ENCODE measurements at places on chromosomes 7 and 10.

DNA sequence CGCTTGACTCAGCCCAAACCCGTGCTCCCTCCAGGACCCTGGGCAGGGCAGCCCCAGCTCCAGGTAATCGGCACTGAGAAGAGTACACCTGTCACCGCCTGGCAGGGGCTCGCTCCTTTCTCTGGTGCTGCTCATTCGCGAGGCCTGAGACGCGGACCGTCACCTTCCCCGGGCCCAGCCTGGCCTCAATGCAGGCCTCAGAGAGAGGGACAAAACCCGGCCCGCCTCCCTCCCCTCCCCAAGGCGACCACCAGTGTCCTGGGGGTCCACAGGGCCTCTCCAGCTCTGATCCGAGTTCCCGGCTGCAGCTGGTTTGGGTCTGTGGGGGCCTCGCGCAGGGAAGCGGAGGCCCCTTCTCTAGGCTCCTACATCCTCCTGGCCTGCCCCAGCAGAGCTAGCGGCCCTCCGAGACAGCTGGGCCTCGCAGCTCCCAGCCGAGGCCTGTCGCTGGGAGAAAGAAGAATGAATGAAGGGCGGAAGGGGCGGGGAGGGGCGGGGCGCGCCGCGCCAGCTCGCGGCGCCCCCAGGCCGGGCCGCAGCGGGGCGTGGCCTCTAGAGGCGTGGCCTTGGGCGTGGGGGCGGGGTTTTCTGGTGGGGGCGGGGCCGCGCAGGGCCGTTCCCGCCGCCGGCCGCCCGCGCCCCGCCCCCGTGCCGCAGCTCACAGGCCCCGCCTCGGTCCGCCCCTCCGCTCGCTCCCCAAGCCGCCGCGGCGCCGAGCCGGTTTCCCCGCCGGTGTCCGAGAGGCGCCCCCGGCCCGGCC, at the start of gene LIMK1:
TSS of gene LIMK1 (plus strand) at position 688 of the 760 bp plus-strand sequence. CDS start 187 bp downstream, outside the sequence.
- peak; percentile 62 for DNase-seq

GRCh38 chr10:132133005-132133404, 53.7 kb upstream of the DPYSL4 start:
- no peak for DNase-seq

DNA sequence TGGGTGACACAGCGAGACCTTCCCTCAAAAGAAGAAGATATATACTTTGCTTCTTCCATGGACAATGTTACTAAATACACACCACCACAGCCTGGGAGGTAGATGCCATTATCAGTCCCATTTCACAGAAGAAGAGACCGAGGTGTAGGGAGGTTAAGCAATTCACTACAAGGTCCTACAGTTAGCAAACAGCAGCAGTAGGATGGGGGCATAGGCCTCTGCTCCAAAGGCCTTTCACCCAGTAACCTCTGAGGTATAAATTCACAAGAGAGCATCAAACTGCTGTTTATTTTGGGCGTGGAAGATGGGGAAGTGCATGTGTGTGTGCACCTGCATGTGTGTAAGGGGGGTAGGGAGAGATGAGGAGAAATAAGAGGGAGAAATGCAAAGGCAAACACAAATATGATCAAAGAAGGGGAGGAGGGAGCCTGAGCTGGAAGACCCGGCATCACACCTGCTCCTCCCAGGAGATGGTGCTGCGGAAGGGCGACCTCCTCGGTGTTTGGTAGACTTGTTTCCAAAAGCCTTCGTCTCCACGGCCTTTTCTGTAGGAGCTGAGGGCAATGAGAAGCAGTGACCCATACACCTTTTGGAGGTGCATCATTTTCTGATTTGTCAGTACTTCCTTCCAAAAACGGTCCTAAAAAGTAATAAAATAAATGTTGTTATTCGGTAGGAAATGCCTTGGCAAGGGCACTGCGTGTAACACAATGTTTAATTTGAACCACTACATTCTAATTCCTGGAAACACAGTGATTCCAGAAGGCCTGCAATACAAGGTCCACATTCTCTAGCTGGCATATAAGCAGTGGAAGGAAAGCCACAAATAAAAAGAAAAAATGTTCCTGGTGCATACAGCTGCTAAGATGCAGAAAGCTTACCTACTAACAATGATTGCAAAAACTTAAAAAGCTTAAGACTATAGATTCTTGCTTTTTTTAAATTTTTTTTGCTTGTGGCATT, 25.9 kb upstream of the ACSL5 start:
- no peak for DNase-seq

GRCh38 chr7:5629941-5630340, 151.5 kb downstream of the RNF216 start:
- DNase-seq = no peak

DNA sequence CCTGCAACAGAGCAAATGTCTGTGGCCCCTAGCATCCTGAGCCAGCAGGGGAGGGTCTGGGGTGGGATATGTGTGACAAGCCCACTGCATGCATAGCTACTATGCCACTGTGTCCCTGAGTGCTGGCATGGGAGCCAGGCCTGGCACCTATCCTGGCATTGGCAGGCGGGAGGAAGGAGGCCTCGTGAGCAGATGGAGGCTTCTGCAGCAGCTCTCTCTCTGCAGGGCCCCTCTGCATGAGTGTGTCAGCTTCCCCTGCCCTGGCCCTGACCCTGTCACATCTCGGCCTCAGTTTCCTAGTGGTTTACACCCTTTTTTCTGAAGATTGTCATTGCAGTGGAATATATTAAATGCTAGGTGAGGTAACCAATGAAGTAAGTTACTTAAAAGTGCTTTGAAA, 13.1 kb upstream of the IMPDH1 start:
- DNase-seq = no peak

GRCh38 chr10:4127518-4128315, 342.7 kb upstream of the KLF6 start:
- DNase-seq = no peak

GRCh38 chr7:115634633-115635032, 395.9 kb downstream of the TFEC start:
- DNase-seq = no peak

DNA sequence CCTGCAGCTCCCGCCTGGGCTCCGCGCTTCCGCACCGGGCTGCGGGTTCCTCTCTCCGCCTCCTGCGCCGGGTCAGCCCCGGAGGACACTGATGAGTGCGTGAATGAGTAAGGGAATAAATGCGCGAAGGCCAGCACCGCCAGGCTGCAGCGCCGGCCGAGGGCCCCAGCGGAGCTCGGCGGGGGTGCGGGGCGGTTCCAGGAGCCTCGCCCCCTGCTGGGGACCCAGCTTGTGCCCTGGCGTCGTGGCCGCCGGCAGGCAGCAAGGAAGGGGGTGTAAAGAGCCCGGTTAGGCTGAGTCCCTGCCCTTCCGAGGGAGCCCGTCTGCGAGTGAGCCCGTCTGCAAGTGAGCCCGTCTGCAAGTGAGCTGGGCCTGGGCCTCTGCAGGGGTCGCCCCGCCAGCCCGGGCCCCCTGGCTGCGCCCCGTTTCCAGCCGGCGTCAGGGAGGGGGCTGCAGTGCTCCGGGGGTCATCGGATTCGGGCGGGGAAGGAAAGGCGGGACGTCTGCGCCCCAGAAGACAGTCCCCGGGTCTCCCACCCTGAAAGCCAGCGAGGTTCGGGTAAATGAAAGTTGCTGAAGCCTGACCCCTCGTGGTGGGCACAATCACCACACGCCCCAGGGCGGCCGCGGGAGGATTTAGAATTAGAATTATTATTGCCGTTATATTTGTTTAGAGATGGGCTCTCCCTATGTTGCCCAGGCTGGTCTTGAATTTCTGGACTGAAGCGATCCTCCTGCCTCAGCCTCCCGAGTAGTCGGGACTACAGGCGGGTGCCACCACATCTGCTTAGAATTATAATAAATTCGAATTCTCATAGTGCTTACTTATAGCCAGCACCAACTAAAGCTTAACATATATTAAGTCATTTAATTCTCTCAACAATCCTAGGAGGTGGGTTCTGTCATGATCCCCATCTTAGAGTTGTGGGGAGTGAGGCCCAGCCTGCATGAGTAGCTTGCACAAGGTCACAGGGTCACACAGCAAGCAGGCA, 8.6 kb upstream of the CRYGN start:
- DNase-seq = peak; percentile 42

GRCh38 chr7:138891446-138891810, 89.8 kb downstream of the KIAA1549 start:
- no peak for DNase-seq

DNA sequence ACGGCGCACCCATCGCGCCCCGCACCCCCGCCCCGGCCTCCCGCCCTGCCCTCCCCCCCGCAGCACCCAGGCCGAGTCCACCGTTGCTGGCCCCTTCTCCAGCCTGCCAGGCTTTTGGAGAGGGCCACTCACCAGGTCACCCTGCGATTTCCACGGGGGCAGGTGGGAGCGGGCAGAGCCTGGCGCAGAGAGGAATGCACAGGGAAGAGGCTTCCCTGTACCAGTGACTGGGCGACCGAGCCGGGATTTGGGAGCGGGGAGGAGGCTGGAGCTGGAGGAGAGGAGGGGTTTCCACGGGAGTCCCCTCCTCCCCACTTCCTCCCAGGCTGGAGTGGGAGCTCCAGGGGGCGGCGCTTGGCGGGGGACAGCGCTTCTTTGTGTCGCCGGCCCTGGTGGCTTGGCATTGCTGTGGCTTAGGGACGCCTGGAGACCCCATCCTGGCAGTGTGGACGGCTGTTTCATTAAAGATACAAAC, 19.3 kb downstream of the TCAF1 start:
- DNase-seq = no peak

- no peak for DNase-seq
Measured at GRCh38 chr10:73219384-73219783, 27.7 kb downstream of the DNAJC9 start.

- DNase-seq = no peak
Measured at GRCh38 chr7:24401628-24402593, 117.9 kb downstream of the NPY start.

DNA sequence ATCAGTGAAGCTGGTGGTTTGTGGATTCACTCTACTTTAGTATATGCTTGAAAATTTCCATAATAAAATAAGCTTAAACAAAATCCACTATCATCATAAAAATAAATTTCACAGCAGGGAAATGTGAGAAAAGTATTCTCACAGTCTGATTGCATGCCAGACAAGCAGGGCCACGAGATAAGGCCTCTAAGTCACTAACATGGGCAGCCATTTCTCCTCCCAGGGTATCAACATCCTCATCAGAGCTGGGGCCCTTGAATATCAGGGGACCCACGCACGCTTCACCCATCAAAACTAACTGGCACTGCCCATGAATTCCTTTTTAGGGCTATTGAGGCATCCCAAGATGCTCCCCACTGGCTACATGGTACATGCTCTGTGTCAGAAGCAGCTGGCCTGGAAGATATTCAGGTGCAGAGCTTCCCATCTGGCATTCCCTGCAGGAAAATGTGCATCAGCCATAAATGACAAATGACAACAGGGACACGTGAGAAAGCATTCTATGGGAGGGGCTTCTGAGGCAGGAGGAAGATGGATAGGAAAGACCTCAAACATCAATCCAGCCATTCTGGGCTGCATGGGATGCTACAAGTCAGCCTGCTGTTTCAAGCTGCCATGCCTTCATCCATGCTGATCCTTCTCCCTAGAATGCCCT, 17.4 kb downstream of the CCDC6 start:
- DNase-seq = no peak

DNA sequence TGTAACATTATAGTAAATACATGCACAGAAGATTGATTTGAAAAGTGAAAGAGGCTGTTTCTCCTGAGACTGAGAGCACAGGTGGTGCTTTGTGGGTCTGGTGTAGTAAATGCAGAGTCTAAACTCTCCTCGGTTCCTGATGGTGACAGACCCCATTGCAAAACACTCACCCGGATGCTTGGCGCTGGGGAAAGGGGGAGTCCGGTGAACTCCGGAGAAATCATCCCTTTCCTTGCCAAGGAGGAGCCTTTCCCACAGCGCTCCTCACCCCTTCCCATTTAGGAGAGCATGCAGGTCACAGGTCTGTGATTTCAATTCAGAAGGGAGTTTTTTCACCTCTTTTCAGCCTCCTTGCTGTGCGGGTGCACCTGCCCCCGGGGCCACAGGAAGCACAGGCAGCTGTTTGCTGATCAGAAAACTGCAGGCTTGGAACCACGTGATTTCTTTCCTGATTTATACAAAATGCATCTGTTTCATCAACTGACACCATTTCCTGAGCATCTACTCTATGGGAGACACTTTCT, 75.6 kb upstream of the LYZL2 start:
- DNase-seq = no peak

DNA sequence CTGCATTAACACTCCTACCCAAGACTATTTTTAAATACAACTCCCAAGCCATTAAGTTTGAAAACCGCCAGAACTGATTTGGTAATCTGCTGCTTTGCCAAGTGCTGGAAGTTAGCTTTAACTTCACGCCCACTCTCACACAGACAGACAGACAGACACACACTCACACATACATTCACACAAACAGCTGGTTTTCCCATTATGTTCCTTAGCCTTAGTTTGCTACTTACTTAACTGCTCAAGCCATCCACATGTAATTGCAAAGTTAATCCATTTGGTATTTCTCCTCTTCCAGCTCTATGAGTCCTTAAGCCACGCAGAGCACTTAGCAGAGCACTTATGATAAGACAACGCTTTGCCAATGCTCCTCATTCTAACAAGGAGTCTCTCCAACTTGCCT, 8.3 kb downstream of the COBL start:
- no peak for DNase-seq

DNA sequence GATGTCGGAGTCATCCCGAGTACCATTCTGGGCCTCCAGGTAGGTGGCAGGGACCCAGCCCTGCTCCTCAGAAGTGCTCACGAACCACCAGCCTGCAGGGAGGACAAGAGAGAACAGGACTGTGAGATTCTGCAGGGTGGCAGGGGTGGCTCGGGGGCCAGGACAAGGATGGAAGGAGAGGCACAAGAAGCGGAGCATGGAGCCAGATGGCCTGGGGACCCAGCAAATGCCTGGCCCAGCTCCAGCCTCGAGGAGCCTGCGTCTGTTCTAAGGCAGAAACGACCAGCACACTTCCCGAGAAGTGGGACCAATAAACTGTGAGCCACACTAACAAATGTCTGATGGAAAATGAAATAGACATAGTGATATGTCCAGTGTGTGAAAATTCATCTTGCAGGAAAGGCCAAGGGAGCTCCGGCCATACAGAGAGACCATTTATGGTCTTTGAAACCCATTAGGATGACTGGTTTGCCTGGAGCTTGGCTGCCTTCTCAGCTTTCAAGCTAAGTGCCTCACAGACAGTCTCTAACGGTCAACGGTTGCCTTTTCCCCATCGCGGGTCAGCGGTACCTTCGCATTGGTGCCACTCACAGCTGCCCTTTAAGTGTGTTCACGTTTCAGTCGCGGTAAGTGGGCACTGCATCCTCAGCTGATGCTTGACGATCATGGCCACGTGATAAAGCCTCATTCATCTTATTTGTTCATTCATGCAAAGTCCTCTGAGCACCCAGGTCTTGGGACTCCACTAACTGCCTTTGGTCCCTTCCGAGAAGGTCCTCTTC, 133.8 kb downstream of the NEURL1 start:
- DNase-seq = no peak

Data from activated CD4-positive, CD25-positive, alpha-beta regulatory T cell (primary cell).